ENCODE measurements at places on chromosomes 6 and 20.

- H3K4me1 ChIP-seq: peaks cover 14% of the 10 kb centered on the region
- H3K36me3 ChIP-seq: no peaks in the 10 kb centered on the region
- no peaks in the 10 kb centered on the region for H3K27me3 ChIP-seq
- H3K27ac ChIP-seq: no peak overlapping the region
These were observed 79.3 kb upstream of the AGPAT4 start for GRCh38 chr6:161353208-161353613.

DNA sequence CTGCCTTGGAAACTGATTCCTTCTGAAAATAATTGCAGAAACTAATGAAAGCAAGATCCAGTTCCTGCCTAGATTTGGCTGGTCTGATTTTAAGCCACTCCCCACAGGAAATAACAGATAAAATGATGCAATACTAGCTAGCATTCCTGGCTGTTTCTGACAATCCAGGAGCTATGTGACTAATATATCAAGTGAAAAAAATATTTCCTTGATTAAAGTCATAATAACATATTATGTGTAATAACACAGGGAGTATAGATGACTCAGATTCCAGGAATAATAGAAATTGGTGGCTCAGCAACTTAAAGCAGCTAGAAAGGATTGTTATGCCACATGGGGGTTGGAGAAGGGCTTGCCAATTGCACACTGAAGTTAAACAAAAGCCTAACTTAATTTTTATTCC, 182.7 kb upstream of the SALL4 start:
- H3K4me3 ChIP-seq: no peak overlapping the region
- H3K27me3 ChIP-seq: no peaks in the 10 kb centered on the region
- no peak overlapping the region for H3K27ac ChIP-seq
- no peaks in the 10 kb centered on the region for H3K36me3 ChIP-seq
- no peak for DNase-seq

DNA sequence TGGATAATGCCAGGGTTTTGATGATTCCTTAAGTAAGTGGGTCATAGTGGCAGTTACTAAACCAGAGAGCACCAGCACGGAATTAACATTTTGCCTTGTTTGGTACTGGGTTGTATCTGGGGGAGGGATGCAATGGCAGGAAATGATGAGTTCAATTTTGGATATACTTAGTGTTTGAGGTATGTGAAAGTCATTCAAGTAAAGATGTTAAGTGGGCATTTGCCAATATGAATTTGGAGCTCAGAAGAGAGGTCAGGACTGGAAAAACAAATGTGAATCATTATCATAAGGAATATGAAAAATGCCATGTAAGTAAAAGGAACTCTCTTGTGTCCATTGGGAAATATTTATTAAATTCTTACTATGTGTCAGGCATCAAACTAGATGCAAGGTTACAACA, 6.2 kb downstream of the PXT1 start:
- H3K27ac ChIP-seq: no peak overlapping the region
- H3K36me3 ChIP-seq: no peaks in the 10 kb centered on the region
- no peaks in the 10 kb centered on the region for H3K27me3 ChIP-seq
- no peak overlapping the region for H3K4me3 ChIP-seq
- H3K4me1 ChIP-seq: peaks cover 20% of the 10 kb centered on the region
- DNase-seq: no peak

DNA sequence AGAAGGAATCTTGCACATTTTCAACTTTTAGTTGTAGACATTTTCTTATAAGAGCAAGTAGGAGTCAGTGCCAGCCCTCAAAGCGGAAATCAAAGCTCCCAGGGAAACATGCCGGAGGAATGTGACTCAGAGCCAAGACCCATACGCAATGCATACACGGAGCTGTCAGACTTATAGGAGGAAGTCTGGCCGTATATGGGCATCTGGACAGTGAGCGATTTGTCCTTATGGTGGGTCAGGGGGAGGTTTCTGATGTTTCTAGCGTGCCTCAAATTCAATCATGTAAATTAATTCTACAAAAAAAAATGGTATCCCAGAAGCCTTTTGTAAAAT, 3.6 kb upstream of the CCN2 start:
- H3K36me3 ChIP-seq: no peaks in the 10 kb centered on the region
- peaks cover 44% of the 10 kb centered on the region for H3K27me3 ChIP-seq
- peaks cover 11% of the 10 kb centered on the region for H3K4me1 ChIP-seq
- no peak for DNase-seq

DNA sequence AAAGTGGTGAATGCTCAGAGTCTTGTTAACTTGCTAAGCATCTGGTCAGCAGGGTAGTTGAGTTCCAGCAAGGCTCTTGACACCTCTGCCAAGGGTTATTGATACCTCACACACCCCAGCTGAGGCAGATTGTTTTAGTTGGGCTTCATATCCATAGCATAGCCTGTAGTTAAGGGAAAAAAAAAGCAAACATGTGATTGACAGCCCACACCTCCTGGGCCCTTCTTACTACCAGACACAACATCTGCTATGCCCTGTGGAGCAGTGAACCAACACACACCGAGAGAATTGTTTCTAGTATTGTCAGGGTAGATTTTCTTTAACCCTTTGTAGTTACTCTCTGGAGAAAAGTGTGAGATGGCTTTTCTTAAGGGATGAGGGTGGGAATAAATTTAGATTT, 697.0 kb upstream of the POU3F2 start:
- no peak overlapping the region for H3K27ac ChIP-seq
- H3K4me1 ChIP-seq: no peaks in the 10 kb centered on the region
- no peak overlapping the region for H3K4me3 ChIP-seq
- DNase-seq: no peak

DNA sequence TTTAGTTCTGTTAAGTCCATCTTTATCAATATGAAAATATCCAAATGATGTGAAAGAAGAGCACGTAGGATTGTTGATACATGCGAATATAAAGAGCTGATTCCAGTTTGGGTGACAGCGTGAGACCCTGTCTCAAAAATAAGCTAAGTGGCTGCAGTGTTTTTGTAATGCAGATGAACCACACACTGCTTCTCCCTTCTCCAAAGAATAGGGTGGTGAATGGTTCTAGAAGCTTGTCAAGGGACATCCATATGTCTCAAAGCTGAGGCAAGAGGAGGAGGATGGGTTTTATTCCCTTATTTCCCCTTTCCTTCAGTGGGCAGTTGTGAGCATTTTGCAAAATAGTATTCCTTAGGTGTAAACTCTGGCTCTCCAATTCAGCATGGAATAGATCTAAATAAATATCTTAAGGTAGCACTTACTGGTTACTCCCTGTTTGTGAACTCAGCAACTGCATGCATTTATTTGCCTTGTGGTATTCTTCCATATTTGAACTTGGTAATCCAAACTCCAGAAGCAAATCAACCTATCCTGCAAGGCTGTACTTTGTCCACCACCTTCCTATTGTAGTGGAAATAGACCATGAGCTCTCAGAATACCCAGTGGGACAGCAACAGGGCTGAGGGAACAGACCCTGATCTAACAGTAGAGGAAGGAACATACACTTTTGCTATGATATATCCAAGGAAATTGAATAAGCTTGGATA, 38.0 kb downstream of the XRN2 start:
- H3K27me3 ChIP-seq: no peaks in the 10 kb centered on the region
- H3K4me3 ChIP-seq: no peak overlapping the region
- H3K27ac ChIP-seq: no peak overlapping the region
- no peak for DNase-seq
- H3K36me3 ChIP-seq: peaks cover 55% of the 10 kb centered on the region
- H3K4me1 ChIP-seq: no peaks in the 10 kb centered on the region

DNA sequence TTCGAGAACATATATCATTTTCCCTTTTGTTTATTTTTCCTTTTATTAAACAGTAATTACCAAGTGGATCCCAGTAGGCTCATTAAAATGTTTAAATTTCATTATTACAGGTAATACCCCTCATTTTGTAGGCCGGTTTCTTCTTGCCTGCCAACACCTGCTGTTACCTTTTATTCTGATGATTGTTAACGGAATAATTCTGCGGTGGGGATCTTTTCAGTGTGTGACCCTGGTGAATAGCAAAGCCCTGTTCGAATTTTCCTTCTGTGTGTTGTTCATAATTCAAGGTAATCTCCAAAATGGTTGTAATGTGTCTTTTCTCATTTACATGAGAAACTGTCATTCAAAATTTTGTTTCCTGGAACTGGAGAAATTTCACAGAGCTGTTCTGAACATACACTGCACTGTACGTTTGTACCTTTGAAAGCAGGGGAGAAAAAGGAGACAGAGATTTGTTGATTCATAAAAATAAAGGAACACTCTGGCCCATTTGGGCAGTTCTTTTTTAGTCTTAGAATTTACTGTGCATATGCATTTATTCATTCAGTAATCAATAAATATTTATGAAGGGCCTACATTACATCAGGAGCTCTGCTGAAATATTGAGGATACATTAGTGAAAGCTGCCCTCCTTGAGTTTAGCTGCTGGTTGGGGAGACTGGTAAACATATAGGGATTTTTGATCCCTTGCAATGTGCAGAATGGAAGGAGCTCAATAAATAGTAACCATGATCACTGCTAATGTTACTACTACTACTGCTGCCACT, 502.0 kb downstream of the QKI start:
- no peaks in the 10 kb centered on the region for H3K4me1 ChIP-seq
- DNase-seq: no peak
- no peak overlapping the region for H3K27ac ChIP-seq
- H3K4me3 ChIP-seq: no peak overlapping the region

GRCh38 chr6:20712011-20712410, 177.8 kb downstream of the CDKAL1 start:
- H3K27ac ChIP-seq: no peak overlapping the region
- peaks cover 18% of the 10 kb centered on the region for H3K4me1 ChIP-seq
- no peak overlapping the region for H3K4me3 ChIP-seq
- peaks cover 3% of the 10 kb centered on the region for H3K36me3 ChIP-seq
- DNase-seq: no peak

DNA sequence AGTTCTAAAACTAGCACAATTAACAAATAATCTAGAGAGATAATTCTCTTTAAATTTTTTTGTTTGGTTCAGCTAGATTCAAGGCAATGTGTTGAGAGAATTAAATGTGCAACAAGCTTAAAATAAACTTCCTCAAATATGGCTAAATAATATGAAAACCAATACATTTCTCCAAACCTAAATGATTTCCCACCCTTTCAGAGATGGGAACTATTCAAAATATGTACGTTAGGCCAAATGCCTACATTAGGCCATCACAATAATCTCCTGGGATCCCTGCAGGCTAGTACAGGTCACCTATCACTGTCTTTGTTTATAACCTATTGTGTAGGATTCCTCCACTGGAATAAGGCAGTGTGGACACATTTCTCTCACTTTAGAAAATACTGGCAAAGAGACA, 1.7 kb downstream of the FAXC start:
- H3K27ac ChIP-seq: no peak overlapping the region
- DNase-seq: no peak
- no peak overlapping the region for H3K4me3 ChIP-seq

GRCh38 chr6:20286968-20287565, 74.8 kb upstream of the MBOAT1 start:
- H3K4me3 ChIP-seq: no peak overlapping the region
- no peak overlapping the region for H3K27ac ChIP-seq
- no peak for DNase-seq

DNA sequence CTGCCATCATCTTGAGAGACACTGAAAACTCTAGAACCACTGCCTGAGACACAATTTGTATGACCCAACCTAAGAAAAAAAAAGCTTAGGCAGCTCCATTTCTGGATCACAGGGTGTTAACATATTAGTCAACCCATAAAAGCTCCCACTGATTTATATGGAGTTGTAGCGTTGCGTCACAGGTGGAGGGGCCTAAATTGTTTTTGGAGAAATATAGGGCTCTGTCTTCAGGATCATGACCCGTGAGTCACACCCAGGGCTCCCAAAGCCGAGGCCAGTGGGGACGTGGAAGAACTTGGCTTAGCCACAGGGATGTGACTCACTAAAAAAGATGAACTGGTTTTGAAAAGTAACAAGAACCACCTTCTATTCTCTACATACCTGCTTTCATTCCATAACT, 116.5 kb upstream of the BMP2 start:
- H3K4me1 ChIP-seq: no peaks in the 10 kb centered on the region
- no peaks in the 10 kb centered on the region for H3K36me3 ChIP-seq
- H3K4me3 ChIP-seq: no peak overlapping the region
- no peak overlapping the region for H3K27ac ChIP-seq
- no peaks in the 10 kb centered on the region for H3K27me3 ChIP-seq
- no peak for DNase-seq

GRCh38 chr6:24477070-24477469, 12.3 kb downstream of the GPLD1 start:
- H3K27me3 ChIP-seq: no peaks in the 10 kb centered on the region
- no peaks in the 10 kb centered on the region for H3K36me3 ChIP-seq
- no peak overlapping the region for H3K4me3 ChIP-seq
- no peak overlapping the region for H3K27ac ChIP-seq
- H3K4me1 ChIP-seq: no peaks in the 10 kb centered on the region
- DNase-seq: no peak

DNA sequence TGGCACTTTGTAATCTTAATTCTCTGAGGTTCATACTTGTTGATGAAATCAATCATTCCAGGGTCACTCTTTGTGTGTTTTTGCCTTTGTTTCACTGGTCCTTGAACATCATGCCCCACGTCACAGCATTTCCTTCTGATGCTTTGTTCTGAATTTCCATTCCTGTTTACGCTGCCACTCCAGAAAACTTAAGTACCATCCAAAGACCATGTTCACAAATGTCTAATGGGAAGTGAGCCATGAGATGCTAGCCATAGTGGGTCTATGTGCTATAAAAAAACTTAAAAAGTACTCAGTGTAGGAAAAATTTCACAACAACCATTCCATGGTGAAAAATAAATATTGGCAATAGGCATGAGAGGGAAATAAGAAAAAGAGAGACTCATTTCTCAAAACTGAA, 232.0 kb downstream of the IBTK start:
- DNase-seq: no peak
- H3K36me3 ChIP-seq: no peaks in the 10 kb centered on the region
- H3K27me3 ChIP-seq: no peaks in the 10 kb centered on the region
- no peak overlapping the region for H3K4me3 ChIP-seq
- no peaks in the 10 kb centered on the region for H3K4me1 ChIP-seq

DNA sequence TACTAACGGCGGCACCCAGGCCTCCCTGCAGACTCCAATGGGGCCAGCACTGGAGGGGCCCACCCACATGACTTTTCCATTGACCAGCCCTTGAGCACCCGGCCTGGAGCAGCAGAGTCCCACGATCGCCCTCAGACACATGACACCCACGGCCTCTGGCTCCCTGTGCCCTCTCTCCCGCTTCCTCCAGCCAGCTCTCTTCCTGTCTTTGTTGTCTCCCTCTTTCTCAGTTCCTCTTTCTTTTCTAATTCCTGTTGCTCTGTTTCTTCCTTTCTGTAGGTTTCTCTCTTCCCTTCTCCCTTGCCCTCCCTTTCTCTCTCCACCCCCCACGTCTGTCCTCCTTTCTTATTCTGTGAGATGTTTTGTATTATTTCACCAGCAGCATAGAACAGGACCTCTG, 26.1 kb upstream of the FANCE start:
- no peak for DNase-seq
- no peak overlapping the region for H3K27ac ChIP-seq
- H3K36me3 ChIP-seq: peaks cover 37% of the 10 kb centered on the region
- H3K27me3 ChIP-seq: no peaks in the 10 kb centered on the region
- no peaks in the 10 kb centered on the region for H3K4me1 ChIP-seq

- H3K4me1 ChIP-seq: peaks cover 2% of the 10 kb centered on the region
- H3K27me3 ChIP-seq: no peaks in the 10 kb centered on the region
- no peak overlapping the region for H3K4me3 ChIP-seq
- peaks cover 8% of the 10 kb centered on the region for H3K36me3 ChIP-seq
These were observed 38.4 kb downstream of the RRBP1 start for GRCh38 chr20:17643531-17644188.

- H3K27me3 ChIP-seq: peaks cover 3% of the 10 kb centered on the region
- H3K4me1 ChIP-seq: no peaks in the 10 kb centered on the region
- H3K4me3 ChIP-seq: no peak overlapping the region
- H3K27ac ChIP-seq: no peak overlapping the region
- DNase-seq: no peak
These were observed 139.6 kb downstream of the VEGFA start for GRCh38 chr6:43909474-43910148.
